ENCODE measurements at places on chromosomes 16 and 17.
A peak's percentile ranks its signal among the peaks of the same experiment; 100 is the strongest.

DNA sequence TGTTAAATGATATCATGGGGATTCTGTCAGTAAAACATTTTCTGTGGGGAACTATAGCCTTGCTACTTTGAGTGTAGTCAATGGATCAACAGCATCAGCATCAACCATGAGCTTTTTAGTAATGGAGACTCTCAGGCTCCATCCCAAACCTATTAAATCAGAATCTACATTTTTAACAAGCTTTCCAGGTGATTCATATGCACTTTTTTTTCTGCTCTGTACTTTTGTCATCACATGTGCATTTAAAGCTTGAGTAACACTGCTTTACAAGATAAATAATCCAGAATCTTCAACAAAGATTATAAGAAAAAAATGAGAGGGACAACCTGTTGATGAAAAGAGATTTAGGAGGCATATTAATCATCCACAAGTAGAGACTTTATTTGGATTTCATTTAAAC, 23.5 kb downstream of the NUP93 start:
- DNase-seq: no peak

DNA sequence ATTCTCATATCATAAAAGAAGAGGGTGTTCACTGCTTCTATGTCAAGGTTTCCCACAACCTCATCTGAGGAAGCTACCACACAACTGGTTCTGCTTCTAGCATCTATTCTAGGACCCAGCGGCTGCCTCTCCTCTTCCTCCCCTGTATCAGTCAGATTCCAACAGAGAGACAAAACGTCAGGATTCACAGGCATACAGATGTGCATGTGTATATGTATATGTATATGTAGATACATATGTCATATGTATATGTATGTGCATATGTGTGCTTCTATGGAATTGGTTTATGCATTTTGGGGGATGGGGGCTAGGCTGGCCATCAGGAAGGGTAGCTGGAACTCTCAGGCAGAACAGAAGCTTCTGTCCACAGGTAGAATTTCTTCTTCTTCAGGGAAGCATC, 37.4 kb upstream of the NLRP1 start:
- no peak for DNase-seq

- no peak for DNase-seq
Measured at GRCh38 chr16:67666032-67666551, 458 bp downstream of the ENKD1 start.

DNA sequence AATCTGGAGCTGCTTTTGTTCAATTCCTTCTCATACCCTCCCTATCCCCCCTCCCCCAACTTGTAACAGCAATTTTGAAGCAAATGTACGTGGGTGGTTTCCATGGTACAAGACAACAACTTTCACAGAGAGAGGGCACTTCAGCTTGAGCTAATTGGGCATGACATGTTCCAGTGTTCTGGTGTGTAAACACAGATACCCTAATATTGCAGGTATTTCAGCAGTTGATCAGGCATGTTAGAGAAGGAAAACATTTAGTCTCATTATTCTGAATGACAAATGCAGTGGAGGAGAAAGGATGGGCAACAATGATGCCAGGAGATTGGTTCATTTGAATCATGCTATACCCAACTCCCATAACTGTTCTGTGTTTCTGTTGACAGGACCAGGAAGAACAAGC, 137.5 kb downstream of the TRIM37 start:
- no peak for DNase-seq

- DNase-seq: no peak
Measured at GRCh38 chr17:2487306-2487705, 24.4 kb downstream of the METTL16 start.

DNA sequence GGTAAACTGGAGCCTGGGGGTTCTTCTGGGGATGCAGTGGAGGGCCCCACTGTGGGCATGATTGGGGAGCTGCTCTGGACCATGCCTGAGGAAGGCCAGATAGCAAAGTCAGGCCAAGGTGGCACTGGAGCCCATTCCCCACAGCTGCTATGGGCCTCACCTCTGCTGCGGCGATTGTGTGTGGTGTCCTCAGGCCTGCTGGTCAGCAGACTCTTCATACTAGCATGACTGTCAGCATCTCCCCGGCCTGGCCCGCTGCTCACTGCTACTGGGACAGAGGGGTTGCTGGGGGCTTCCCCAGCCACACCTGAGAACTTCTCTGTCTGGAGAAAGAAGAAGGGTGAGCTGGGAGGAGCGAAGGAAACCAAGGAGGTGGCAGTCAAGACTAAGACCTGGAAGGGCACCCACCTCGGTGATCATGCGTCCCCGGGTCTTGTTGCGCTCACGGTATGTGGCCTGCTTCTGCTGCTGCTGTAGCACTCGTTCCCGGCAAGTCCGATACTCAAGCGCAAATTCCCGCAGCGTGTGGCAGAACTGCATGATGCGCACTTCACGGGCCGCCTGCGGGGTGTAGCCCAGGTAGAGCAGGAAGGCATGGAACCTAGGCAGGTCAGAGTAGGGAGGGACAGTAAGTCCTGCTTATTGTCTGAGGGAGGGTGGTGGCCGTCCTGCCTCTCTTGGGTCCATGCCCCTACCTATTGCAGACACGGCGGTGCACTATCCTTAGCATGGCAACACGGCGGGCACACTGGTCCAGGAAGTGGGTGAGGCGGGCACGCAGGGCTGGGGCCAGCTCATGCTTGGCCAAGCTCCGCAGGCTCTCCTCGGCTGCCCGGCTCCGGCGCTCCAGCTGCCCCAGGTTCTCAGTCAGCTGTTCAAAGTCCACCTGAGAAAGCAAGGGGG, 3.2 kb downstream of the TMEM208 start:
- no peak for DNase-seq

DNA sequence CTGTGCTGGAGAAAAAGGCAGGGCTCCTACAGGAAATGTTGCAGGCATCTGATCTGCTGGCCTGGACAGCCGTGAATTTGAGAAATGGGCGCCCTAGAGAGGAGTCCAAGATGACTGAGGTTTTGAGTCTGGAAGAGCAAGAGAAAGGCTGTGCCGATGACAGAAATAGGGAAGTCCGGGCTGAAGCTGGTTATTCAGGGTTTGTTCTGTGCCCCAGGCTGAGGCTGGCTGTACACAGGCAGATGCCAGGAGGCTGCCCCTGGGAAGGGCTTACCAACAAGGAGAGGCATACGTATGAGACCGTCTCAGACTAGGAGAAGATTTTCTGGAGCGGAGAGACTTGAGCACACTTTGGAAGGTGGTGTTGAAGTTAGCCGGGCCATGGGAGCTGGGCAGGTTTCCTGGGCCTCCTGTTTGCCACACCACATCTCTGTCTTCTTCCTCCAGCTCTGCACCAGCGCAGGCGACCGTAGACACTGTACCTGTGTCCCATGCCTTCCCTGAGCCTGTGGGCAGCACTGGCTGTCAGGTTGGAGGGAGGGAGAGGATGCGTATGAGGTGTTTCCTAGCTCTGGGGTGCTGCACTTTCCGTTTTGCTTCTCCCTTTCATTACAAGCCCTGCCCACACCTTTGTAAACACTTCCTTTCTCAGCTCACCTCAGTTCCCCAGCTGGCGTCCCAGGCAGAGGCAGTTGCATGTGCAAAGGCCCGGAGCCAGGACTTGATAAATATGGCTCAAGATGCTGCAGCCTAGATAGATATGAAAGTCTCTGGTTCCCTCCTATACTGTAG, 80.8 kb downstream of the SPECC1 start:
- no peak for DNase-seq

GRCh38 chr17:56130026-56130425, 23.2 kb upstream of the ANKFN1 start:
- no peak for DNase-seq

GRCh38 chr17:75843577-75844529, at the start of gene UNC13D:
UNC13D (minus strand) TSS chr17:75844404; CDS start chr17:75844337, 67 bp downstream.
- DNase-seq: no peak

DNA sequence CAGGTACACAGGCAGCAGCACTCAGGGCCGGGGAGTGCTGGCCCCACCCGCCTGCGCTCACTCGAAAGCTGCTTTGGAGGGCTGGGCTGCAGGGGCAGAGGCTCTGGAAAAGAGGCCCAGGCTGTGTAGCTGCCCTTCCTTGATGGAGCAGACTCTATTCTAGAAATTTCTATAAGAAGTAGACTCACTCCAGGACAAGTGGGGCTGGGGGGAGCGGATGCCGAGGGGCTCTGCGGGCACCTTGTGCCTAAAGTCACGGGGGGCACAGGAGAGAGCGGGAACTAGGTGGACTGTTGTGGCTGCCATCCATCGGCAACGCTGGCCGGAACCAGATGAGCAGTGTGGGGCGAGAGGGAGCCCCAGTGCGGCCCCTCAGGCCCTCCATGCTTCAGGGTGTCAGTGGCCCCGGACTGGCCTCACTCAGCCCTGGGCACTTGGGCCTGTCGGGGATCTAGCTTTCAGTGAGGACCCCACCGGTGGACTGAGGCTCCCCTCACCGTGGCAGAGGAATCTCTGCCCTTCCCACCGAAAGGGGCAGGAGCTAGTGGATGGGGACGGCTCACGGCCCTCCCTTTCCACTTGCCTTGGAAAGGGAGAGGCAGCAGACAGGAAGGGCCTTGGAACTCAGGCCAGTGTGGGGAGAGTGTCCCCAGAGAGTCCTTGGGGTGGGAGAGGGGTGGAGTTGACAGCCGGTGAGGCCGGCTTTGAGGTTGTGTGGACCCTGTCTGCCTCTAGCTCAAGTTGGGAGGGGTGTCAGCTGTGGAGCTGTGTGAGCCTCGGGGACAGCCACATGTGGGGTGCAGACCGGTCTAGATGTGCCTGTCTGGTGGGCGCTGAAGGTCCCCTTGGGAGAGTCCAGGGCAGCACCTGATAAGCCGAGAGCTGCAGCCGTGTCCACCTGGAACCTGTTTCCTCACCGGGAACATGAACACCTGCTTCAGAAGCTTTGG, 16.6 kb downstream of the ENDOV start:
- DNase-seq: no peak

- no peak for DNase-seq
Measured at GRCh38 chr16:51557670-51558069, 406.6 kb upstream of the SALL1 start.

DNA sequence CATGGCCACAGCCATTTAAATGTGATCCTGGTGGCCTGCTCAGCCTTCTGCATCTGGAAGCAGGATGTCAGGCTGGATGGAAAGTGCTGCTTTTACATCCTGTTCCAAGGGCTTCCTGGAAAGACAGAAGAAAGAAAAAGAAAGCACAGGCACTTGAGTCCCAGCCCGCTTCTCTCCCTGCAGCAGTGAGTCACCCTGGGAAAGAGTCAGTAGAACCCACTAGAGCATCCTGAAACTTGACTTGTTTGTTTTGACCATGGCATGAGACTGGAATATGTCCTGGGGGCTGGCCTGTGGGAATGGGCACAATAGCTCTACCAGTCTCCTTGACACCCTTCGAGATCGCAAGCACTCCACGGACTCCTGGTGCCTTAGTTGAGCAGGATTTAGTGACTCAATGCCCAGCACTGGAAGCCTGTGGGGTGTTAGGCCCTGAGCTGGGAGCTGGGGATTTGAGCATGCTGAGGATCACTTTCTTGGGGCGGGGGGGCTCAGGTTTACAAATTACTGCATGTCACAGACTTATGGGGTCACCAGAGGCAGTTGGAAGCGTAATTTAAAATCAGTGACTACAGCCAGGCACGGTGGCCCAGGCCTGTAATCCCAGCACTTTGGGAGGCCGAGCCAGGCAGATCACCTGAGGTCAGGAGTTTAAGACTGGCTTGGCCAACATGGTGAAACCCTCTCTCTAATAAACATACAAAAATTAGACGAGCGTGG, 22.1 kb upstream of the GNA13 start:
- DNase-seq: no peak

- DNase-seq: no peak
Measured at GRCh38 chr17:78172249-78173051, 4.1 kb downstream of the SYNGR2 start.

GRCh38 chr17:31328160-31328535, 6.7 kb upstream of the EVI2A start:
- DNase-seq: no peak

DNA sequence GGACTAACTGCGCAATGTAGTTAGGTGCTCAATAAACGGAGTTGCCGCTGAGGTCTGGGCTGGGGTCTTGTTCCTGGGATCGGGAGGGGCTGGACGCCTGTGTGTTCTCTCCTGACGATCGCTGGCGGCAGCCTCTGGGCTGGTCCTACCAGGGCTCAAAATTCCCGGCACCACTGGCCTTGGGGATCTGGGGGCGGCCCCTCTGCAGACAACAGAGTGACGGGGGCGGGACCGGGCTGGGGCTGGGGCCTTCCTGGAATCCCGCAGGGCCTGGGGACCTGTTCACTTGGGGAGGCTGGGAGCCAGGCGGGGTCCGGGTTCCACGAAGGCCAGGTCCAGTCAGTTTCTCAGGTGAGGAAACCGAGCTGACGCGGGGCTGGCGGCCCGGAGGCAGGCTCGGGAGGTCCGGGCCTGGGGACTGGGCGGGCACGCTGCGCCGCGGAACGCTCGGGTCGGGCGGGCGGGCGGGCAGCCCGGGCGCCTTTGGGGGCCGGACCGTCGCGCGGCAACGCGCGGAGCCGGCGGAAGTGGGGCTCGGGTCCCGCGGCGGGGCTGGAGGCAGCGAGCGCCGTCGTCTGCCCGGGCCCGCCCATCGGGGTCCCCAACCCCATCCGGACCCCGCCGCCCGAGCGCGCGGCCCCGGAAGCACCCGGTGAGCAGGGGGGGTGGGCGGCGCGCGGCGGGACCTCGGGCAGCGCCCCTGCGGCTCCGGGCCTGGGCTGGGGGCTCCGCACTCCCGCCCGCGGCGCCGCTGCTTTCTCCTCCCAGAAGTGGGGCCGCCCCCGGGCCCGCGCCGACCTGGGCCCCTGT, at the start of gene PIGQ:
Gene PIGQ, plus strand, starts transcription at position 524 of the 810 bp plus-strand sequence. CDS start 4,107 bp downstream, outside the sequence.
- DNase-seq: peak; percentile 54

DNA sequence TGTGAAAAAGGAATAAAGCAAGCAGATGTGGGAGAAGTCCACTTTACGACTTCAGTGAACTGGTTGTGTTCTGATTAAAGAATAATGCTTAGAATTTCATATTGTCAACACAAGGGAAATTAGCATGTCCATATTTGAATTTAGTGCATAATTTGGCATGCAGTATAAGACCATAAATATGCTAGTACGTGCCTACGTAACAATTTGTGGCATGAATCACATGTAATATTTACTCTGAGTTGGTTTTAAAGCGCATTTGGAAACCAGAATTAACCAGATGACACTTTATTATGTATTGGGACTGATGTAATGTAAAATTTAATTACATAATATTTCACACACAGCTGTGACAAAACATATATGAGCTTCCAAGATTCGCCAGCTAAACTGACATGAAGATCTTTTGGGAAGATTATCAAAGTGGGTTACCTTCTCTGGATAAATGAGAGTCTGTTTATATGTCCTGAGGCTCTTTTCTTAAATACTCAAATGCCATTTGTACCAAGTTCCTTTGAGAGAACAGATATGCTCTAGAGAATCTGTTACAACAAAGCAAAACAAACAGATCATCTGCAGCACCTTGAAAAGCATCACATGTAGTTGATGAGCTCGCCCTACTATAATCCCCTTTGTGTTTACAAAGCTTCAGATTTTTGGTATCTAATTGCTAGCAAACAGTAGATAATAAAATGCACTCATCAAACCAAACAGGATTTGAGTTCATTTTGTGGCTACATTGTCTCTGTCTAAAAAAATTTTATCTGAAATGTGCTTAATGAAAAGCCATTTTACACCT, 1468.6 kb downstream of the CDH11 start:
- DNase-seq: no peak
